ENCODE measurements at places on chromosomes 3 and 15.

GRCh38 chr15:50854601-50855490 lies 53.6 kb upstream of the AP4E1 start:
- no peak for DNase-seq

GRCh38 chr15:73700041-73700842 lies 16.1 kb downstream of the CD276 start:
- peak; percentile 55 for DNase-seq

- DNase-seq: no peak
Observed at GRCh38 chr3:66475386-66476020, 25.3 kb downstream of the LRIG1 start.

DNA sequence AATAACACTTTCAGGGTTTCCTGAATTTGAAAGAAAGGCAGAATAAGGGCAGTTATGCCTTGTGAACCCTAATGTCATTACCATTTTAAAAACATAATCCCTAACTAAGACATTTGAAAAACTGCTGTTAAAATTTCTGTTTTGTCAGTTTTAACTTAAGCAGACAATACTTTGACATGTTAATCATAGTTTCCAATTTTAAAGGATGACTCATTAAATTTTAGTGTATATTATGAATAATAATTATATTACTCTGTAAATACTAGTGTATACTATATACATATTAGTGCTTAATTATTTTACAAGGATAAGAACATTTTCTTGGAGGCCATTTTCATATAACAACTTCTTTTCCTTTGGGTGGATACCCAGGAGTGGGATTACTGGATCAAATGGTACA lies 553.1 kb upstream of the BCHE start:
- no peak for DNase-seq

GRCh38 chr3:108713816-108714215 lies 43.4 kb downstream of the RETNLB start:
- DNase-seq: no peak

DNA sequence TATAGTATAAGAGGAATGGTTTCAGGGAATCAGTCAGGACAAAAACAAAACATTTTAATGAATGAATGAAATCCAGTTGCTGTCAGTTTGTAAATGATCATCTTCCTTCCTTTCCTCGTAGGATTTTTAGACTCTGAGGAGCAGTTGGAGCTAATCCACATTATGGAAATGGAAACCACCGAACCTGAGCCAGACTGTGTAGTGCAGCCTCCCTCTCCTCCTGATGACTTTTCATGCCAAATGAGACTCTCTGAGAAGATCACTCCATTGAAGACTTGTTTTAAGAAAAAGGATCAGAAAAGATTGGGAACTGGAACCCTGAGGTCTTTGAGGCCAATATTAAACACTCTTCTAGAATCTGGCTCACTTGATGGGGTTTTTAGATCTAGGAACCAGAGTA lies 3.1 kb downstream of the TIPARP start:
- no peak for DNase-seq

GRCh38 chr15:62749036-62749815 lies 293.3 kb upstream of the TPM1 start:
- no peak for DNase-seq

DNA sequence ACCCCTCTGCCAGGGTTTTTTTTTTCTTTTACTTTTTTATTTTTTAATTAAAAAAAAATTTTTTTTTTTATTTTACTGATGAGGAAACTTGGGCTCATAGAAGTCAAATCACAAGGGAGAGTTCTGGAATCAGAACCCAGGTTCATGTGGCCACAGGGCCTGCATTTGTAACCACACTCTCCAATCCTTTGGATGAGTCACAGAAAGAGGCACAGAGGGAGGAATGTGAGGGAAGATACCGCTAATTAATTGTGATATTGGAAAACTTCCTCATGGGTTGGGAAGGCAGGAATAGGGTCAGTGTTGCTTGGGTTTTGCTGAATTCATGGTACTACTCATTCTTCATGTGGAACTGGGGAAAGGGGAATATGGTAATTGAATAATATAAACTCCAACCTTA lies 132.9 kb upstream of the SLC6A11 start:
- DNase-seq: no peak

- no peak for DNase-seq
Observed at GRCh38 chr15:84009616-84010015, 226.0 kb upstream of the GOLGA6L4 start.

DNA sequence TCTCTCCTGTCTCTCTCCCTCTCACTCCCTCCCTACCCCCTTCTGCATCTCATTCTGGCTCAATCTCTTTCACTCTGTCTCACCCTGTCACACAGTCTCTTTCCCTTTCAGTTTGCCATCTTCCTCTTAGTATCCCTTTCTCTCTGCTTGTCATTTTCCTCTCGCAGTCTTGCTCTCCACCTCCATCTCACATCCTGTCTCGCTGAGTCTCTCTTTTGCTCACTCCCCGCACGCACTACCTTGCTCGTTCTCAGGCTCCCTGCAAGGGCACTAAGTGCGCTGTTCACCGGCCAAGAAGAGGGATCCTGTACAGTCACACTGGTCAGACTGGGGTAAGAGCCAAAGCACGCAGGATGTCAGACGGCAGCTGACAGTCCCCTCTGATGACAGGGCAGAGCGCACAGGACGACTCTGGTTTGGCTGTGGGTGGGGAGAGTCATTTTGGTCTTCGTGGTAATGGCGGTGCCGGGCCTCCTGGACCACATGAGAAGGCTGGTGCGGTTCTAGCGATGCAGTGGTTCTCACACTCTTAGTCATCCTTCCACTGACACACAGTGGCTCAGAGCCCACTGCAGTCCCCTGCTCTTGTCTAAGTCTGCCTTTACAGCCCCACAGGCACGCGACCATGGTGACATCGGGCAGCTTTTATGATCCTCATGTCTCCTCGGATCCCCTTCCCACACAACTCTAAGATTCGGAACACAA lies 356.8 kb downstream of the FOXP1 start:
- DNase-seq: peak; percentile 23

GRCh38 chr3:182739619-182740018 lies 53.7 kb upstream of the ATP11B start:
- no peak for DNase-seq

- no peak for DNase-seq
Observed at GRCh38 chr3:179401561-179401960, 49.7 kb downstream of the GNB4 start.

DNA sequence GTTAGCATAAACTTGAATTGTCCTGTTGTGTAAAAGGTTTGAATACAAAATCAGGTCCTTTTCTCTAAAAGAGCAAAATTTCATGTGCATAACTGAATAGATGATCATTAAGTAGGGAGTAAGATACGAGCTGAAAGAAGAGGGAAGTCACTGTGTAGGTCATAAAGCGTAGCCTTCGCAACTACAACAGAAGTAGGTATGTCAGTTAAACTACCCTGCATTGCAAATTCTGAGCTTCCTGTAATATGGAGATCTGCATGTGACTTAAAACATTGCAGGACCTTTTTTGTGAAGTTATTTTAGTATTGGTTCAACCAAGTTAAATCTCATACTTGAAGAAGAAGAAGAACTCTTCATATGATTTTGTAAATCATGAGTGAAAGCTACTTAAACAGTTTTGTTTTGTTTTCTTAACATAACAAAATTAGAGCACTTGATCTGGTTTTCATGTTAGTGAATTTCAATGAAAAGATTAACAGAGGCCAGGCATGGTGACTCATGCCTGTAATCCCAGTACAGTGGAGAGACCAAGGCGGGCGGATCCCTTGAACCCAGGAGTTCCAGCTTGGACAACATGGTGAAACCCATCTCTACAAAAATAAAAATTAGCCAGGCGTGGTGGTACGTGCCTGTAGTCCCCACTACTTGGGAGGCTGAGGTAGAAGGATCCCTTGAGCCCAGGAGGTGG lies 26.4 kb downstream of the ARMC8 start:
- no peak for DNase-seq

DNA sequence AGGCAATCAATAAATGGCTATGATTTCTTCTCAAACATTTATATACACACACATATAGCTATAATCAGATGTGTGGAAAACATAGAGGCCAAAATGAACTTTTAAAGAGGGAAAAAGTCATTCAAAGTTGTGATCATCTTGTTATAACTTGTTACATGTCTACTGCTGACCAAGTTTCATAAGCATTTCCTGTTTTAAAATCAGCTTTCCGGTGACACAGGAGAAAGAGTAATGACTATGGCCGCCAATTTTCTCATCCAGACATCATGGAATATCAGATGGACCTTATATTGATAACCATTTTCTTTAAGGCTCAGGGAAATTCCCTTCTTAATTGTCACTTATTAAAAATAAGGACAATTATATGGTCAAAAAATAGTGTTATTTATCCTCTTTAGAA lies 71.7 kb upstream of the AGTR1 start:
- no peak for DNase-seq

- no peak for DNase-seq
Observed at GRCh38 chr3:52845157-52845556, 10.3 kb upstream of the MUSTN1 start.

- DNase-seq: no peak
Observed at GRCh38 chr3:124873226-124873625, 13.9 kb downstream of the ITGB5 start.

DNA sequence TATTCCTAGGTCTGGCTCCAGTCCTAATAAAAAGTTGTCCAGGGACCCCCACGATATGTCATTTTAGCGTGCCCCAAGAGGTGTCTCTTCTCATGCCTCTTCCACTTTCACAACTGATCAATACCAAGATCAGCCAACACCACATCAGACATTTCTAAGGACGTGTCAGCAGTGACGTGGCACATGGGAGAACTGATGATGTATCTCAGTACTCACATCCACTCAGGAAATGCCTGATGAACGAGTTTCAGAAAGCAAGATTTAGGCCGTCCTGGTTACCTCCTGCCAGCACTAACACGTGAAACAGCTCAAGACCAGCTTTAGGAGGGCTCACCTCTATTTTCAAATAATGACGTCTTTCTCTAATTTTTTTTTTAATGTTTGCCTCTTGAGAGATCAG lies 19.6 kb downstream of the VGLL4 start:
- DNase-seq: no peak

DNA sequence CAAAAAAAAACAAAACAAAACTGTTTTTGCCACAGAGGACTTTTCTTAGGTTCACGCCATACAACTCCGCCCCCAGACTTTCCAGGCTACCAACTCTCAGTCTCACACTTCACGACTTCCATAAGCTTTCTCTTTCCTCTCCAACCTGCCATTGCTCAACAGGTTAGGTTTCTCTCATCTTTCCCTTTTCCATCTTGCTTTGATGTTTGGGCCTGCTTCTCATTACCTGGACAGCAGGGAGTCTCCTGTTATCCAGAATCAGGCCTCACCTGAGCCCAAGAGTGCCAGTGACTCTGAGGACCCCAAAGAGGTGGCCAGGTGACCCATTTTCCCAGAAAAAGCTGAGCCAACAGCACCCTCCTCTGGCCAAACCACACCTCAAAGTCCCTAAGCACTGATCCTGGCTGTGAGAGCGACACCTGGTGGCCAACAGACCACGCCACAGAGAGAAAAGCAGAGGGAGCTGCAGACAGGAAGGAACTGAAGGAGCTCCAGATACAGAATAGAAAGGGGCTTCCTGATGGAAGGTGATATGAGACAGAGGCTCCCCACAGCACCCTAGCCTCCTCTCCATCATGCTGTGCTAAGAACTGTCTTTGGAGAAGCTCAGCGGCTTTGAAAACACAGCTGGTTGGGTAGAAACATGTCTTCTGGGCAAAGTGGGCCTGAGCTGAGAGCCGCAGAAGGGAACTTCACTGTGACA lies 4.0 kb downstream of the CCDC51 start:
- DNase-seq: peak; percentile 56

DNA sequence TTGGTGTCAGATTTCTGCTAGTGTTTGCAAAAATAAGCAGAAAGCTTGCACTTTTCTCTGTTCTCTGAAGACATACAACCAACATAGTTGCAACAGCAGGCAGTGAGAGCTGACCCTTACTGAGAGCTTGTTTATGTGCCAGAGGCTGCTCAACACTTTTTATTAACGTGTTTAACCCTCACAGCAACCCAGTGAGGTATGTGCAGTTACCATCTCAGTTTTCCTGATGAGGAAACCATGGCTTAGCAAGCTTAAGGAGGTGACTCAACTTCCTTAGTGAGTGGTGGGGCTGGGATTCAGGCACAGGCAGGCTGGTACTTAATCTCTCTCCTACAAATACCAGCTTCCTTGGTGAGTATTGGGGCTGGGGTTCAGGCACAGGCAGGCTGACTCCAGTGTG lies 158.1 kb upstream of the CTDSPL start:
- DNase-seq: peak; percentile 26

DNA sequence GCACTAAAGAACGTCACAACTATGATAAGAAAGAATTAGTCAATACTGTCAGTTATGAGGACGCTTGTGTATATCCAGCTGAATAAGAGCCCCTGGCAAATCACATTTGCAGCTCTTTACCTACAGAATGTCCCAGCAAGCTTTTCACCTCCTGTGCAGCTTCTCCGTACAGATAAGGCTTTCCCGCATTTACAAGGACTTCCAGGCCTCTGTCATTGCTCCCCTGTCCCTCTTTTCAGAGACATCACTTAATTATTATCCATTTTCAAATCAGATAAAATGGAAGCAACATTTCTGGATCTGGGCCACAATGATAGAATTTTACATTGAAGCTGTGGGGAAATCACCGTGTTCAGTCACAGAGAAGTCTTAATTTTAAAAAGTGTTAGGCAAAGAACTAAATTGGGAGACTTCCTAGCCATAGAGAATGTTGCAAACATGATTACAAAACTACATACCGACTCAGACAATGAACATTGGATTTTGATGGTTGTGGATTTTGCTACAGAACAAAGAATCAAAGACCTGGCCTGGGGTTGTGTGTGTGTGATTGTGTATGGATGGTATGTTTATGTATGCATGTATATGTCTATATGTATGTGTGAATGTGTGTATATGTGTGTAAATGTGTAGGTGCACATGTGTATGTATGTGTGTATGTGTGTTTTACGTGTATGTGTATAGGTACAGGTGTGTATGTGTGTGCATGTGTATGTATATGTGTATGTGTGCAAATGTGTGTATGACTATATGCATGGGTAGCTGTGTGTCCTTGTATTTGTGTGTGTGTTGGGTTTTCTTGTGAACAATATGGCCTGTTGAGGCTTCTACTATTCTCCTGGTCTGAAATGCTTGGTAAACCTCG lies 41.5 kb downstream of the MGLL start:
- DNase-seq: no peak

- no peak for DNase-seq
Observed at GRCh38 chr3:46271209-46271745, 29.0 kb downstream of the CCR3 start.

GRCh38 chr3:78096488-78097255 lies 1056.8 kb downstream of the ROBO2 start:
- DNase-seq: no peak

DNA sequence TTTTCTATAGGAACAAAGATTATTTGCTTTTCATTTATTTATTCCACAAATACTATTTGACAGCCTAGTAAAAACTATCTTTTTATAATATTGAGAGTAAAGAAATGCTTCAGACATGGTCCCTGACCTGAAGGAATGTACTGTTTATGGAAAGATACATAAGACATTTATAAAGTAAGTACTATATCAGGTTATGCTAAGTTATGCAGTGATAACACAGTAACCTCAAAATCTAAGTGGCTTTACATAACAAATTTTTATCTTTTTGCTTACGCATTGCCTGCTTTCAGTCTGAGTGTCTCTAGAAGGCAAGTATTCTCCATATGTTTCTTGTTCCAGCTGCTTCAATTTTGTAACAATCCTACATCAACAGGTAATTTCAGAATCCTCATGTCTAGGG lies 694.0 kb downstream of the SQOR start:
- DNase-seq: no peak

All from MG63 (cell line).